ENCODE measurements at places on chromosomes 16 and 17. TPM values are rescaled to one million over a fixed set of nuclear protein-coding genes. Genes with fewer than 3 reads are reported as not detected.

DNA sequence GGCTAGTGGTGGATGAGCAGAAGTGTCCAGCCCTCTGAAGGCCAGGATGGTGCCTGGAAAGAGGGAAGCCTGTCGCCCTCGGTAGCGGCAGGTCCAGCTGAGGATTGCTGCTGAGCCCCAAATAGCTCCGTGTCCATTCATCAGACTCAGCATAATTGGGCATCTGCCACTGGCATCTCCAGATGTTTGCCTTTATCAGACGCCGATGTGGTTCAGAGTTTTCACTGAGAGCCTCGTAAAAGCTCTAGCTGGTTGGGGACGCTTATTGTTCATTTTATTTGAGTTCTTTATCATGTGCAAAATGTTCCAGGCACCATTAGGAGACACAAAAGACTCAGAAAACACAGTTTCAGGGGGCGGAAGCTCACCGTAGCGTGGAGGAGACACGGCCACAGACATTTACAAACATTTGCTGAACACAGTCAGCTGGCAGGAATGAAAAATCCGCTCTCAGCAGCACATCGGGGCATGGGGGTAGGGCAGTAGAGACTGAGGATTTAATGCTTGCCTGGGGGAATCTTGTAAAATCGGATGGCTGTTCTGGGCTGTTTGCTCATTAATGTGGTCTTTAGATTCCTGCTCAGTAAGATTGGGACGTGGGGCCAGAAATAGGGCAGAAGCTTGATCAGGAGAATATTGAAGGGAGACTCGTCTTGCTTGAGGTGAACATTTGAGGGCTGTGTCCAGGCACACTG lies 41.7 kb downstream of the SMPD3 start:
- H3K27ac ChIP-seq: no peak overlapping the region
- peaks cover 7% of the 10 kb centered on the region for H3K4me1 ChIP-seq
- no peaks in the 10 kb centered on the region for H3K36me3 ChIP-seq
- no peak for DNase-seq

DNA sequence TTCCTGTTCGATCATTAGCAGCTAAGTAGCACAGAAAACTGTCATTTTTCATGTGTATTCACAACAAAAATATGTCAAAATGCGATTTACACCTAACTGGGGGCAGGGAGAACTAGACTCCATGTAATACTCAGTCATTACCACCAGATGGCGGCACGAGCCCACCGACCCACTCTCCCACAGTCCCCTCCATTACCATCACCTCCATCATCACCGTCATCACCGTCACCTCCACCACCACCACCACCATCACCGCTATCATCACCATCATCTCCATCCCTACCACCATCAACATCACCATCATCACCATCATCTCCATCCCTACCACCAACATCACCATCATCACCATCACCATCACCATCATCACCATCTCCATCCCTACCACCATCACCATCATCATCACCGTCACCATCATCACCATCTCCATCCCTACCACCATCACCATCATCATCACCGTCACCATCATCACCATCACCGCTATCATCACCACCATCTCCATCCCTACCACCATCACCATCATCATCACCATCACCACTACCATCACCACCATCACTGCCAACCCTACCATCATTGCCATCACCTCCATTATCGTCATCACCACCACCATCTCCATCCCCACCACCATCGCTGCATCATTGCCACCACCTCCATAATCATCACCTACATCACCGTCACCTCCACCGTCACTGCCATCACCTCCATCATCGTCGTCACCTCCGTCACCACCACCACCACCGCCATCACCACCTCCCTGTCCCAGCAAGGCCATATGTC lies 14.4 kb downstream of the NDUFAF8 start:
- H3K4me3 ChIP-seq: no peak overlapping the region
- peak; percentile 40 for DNase-seq
- H3K4me1 ChIP-seq: peaks cover 11% of the 10 kb centered on the region
- no peaks in the 10 kb centered on the region for H3K27me3 ChIP-seq

DNA sequence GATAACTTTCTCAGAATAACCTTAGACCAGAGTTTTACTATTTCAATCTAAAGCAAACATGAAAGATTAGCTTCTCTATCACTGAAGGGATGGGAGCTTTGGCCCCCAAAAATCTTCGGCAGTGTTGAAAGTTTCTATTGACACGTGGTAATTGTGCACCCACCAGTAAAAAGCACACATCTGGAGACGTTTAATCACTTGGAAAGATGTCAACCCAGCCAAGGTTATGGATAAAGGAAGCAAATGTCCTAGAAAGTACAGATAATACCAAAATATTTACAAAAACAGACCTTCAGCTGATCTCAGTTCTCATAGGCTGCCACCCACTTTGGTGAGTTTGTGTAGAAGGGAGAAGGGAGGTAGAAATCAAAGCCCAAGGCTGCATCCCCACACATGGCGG lies 5.3 kb downstream of the MYCBPAP start:
- H3K4me3 ChIP-seq: no peak overlapping the region
- no peak for DNase-seq
- H3K4me1 ChIP-seq: peaks cover 61% of the 10 kb centered on the region
- H3K36me3 ChIP-seq: no peaks in the 10 kb centered on the region
- H3K27me3 ChIP-seq: no peaks in the 10 kb centered on the region

Gene CTRB2
- total RNA-seq: 18,538 TPM

- H3K27ac ChIP-seq: no peak overlapping the region
- no peaks in the 10 kb centered on the region for H3K4me1 ChIP-seq
- H3K4me3 ChIP-seq: no peak overlapping the region
- no peaks in the 10 kb centered on the region for H3K27me3 ChIP-seq
- no peaks in the 10 kb centered on the region for H3K36me3 ChIP-seq
These were observed 108.9 kb downstream of the MAP2K6 start for GRCh38 chr17:69523244-69523861.

Gene MYH2
- not detected for total RNA-seq

DNA sequence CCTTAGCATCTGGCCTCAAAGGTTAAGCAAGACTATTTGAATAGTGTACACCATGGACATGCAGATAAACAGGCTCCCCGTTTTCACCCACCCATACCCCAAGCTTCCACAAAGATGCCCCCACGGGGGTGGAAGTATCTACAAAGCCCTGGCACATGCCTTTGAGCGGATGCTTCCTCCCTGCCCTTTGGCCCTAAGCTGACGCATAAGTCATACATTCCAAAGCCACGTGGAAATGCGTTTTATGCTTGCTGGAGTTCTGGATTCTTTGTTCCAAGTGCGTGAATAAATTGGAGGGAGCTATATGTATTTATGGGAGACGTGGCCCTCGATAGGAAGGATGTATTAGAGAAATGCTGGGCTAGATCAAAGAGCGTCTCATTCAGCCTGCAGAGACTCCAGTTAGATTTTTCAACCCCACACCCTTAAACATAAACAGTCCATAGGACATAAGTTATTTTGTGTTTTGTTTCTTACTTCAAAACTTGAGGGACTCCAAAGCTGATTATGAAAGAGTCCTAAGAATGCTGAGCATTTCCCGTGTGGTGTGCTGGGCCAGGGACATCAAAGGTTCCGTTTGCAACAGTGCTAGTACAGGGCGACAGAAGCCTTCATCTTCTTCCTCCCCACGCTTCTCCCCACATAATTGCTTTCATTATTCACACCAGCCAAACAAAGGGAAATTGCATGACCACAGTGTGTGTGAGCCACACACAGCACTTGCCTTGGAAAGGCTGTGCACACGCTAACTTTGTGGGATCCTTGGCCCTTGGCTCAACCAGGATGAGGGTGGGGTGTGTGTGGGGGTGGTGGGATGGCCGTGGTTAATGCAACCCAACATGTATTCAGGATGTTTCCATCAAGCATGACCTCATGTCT lies 73.6 kb downstream of the WIPI1 start:
- H3K27me3 ChIP-seq: no peaks in the 10 kb centered on the region
- peak; percentile 46 for DNase-seq
- no peak overlapping the region for H3K4me3 ChIP-seq
- H3K4me1 ChIP-seq: peaks cover 40% of the 10 kb centered on the region
- H3K27ac ChIP-seq: no peak overlapping the region
- no peaks in the 10 kb centered on the region for H3K36me3 ChIP-seq

DNA sequence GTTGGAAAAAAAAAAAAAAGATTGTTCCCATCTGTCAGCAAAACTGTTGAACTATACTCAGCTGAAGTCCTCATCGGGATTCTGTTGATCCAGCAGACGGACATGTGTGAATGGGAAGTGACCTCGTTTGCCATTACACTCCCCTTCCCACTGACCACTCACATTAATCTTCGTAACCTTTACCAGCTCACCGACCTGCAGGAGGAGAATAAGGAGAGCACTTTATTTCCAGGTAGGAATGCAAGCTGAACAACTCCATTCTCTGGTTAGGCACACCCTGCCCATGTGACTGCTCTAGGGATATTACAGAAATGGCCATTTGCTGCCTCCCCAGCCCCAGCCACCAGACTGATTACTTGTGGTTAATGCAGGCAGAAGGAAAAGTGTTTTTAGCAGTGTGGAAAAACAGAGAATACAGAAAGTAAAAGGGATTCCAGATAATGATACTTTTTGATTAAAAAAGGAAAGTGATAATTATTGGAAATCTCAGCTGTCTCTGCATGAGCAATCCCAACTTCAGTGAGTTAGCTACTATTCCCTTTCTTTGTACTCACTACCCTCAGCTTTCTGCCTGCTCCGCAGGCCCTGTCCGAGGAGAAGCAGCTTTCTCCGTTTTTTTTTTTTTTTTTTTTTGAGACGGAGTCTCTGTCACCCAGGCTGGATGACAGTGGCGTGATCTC lies 23.6 kb upstream of the YWHAE start:
- H3K27ac ChIP-seq: no peak overlapping the region
- no peaks in the 10 kb centered on the region for H3K27me3 ChIP-seq
- DNase-seq: no peak
- no peak overlapping the region for H3K4me3 ChIP-seq

- no peak for DNase-seq
- no peaks in the 10 kb centered on the region for H3K4me1 ChIP-seq
- no peaks in the 10 kb centered on the region for H3K36me3 ChIP-seq
- H3K4me3 ChIP-seq: no peak overlapping the region
- no peaks in the 10 kb centered on the region for H3K27me3 ChIP-seq
- H3K27ac ChIP-seq: no peak overlapping the region
These were observed 13.7 kb downstream of the GLP2R start for GRCh38 chr17:9839433-9839832.

GRCh38 chr16:2769675-2770056 lies 7.4 kb downstream of the ELOB start:
- no peak overlapping the region for H3K27ac ChIP-seq
- no peaks in the 10 kb centered on the region for H3K27me3 ChIP-seq
- peaks cover 11% of the 10 kb centered on the region for H3K4me1 ChIP-seq
- peaks cover 26% of the 10 kb centered on the region for H3K36me3 ChIP-seq
- DNase-seq: no peak

Gene TP53TG3F
- total RNA-seq: not detected

DNA sequence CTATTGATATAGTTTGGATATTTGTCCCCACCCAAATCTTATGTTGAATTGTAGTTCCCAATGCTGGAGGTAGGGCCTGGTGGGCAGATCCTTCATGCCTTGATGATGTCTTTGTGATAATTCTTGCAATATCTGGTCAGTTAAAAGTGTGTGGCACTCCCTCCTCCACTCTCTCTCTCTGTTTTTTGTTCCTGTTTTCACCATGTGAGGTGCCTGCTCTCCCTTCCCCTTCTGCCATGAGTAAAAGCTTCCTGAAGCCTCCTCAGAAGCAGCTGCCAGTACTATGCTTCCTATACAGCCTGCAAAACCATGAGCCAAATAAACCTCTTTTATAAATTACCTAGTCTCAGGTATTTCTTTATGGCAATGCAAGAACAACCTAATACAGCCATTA lies 47.3 kb downstream of the TOM1L2 start:
- H3K27ac ChIP-seq: no peak overlapping the region
- H3K4me1 ChIP-seq: peaks cover 48% of the 10 kb centered on the region
- H3K27me3 ChIP-seq: no peaks in the 10 kb centered on the region
- DNase-seq: no peak
- no peaks in the 10 kb centered on the region for H3K36me3 ChIP-seq
- H3K4me3 ChIP-seq: no peak overlapping the region

Gene STX1B
- total RNA-seq: 0.26 TPM

DNA sequence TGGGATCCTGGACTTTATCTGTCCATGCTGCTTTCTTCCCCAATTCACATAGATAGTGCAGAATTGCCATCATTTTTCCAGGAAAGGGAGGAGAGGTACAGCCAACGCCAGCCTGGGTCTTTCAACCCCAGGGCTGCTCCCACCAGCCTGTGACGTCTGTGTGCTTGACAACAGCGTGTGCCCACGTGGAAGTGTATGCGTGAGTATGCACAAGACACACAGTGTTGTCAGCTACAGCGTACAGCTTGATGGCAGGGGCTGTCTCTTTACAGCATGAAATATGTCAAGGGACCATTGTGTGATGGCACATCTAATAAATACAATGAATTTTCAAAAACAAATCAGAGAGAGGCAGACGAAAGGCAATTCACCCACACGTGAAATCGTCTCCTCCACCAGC lies 62.3 kb downstream of the GSG1L start:
- no peaks in the 10 kb centered on the region for H3K27me3 ChIP-seq
- no peak overlapping the region for H3K27ac ChIP-seq
- DNase-seq: no peak
- no peaks in the 10 kb centered on the region for H3K4me1 ChIP-seq
- H3K36me3 ChIP-seq: no peaks in the 10 kb centered on the region
- no peak overlapping the region for H3K4me3 ChIP-seq

GRCh38 chr17:66220079-66220835 lies 9.0 kb downstream of the APOH start:
- DNase-seq: no peak
- no peak overlapping the region for H3K4me3 ChIP-seq
- H3K27me3 ChIP-seq: no peaks in the 10 kb centered on the region
- H3K27ac ChIP-seq: no peak overlapping the region
- H3K36me3 ChIP-seq: no peaks in the 10 kb centered on the region

Gene ZNF597
- total RNA-seq: 1.3 TPM

Gene TEDC2
- total RNA-seq: not detected

DNA sequence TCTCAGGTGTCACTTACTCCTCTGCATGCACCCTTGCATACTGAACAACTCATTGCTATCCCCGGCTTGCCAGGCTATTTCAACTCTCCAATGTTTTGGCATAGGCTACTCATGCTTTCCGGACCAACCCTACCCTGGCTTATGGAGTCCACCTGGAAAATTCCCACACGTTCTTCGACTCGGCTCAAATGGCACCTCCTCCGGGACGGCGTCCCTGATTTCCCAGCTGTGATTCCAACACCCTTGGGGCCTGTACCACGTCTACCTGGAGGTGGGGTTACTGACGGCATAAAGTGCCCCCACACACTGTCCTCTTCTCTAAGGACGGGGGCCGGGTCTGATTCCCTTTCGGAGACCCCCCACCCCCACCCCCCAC lies 498 bp downstream of the SMYD4 start:
- DNase-seq: peak; percentile 74
- peak overlapping the region; percentile 92 for H3K27ac ChIP-seq
- peaks cover 19% of the 10 kb centered on the region for H3K4me1 ChIP-seq

GRCh38 chr16:31397701-31398100 lies 4.6 kb downstream of the ITGAD start:
- H3K4me1 ChIP-seq: no peaks in the 10 kb centered on the region
- DNase-seq: no peak
- H3K4me3 ChIP-seq: no peak overlapping the region
- no peak overlapping the region for H3K27ac ChIP-seq

Gene NTN1
- 3.6 TPM for total RNA-seq

Gene CEP131
- total RNA-seq: 22.7 TPM

GRCh38 chr17:4083187-4083586 lies 59.6 kb downstream of the ZZEF1 start:
- no peak overlapping the region for H3K27ac ChIP-seq
- H3K4me1 ChIP-seq: no peaks in the 10 kb centered on the region
- no peak for DNase-seq
- H3K36me3 ChIP-seq: peaks cover 34% of the 10 kb centered on the region

GRCh38 chr16:68450741-68451255 lies 2.5 kb upstream of the SMPD3 start:
- H3K27me3 ChIP-seq: no peaks in the 10 kb centered on the region
- H3K27ac ChIP-seq: no peak overlapping the region
- DNase-seq: no peak
- H3K4me1 ChIP-seq: peaks cover 18% of the 10 kb centered on the region
- H3K36me3 ChIP-seq: no peaks in the 10 kb centered on the region
- no peak overlapping the region for H3K4me3 ChIP-seq

Gene LRRC37A2
- total RNA-seq: 8.2 TPM
